OCI-LY7 (cell line): ENCODE measurements at places on chromosomes 6 and 20.

GRCh38 chr6:129262661-129263060 is 379.7 kb downstream of the LAMA2 start:
- no peak for DNase-seq

DNA sequence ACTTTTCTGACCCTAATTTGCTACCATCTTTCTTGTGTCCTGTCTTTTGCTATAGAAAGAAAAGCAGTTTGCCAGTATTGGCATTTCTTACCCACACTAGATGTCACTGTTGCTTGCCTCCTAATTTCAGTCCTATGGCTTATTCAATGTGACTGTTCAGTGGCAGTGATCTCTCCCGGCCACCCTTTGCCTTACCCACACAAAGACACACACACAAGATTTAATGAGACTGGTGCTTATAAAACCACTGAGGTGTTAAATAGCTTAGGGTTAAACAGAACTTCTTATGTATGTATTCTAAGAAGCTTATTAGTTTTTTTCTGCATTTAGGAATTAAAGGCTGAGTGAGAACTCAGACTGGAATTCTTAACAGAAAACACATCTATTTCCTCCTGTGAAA is 233.6 kb upstream of the ASCC3 start:
- peak; percentile 19 for DNase-seq

DNA sequence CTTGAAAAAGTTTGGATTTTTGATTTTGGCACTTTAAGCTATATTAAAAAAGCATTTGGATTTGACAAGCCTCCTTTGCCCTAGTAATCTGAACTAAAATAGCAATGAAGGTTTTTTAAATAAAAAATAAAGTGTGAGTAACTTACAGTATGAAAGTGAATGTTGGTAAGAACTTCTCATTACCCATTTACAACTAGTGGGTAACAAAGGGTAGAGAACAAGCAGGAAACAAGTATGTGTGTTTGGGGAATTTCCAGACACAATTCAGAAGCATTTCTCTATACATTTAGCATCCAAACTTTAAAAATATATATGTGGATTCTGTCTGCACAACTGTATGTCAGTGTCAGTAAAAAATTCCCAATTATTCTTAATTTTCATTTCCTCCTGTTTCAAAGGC is 2.9 kb downstream of the TMEM30A start:
- no peak for DNase-seq

- no peak for DNase-seq
These were observed 269.0 kb downstream of the COL12A1 start for GRCh38 chr6:74936886-74937285.

- DNase-seq = no peak
These were observed 130.8 kb downstream of the SAMD5 start for GRCh38 chr6:147639279-147639678.

DNA sequence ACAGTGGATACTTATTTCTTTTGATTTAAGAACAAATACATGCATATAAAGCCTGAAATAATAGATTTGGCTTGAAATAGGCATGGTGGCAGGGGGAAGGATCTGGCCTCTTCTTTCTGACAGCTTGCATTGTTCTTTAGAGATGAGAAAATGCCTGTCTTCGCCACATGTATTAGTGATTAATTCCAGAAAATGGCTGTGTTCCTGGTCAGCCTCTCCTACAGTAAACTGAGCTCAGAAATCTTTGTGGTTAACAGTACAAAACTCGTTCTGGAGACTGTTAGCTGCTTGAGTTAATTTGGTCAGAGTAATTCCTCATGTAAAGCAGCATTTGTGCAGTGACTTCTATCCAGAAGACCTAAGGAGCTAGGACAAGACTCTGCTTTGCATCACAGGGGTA is 151.5 kb downstream of the EYA4 start:
- no peak for DNase-seq

- peak; percentile 49 for DNase-seq
These were observed 28.8 kb downstream of the RWDD2A start for GRCh38 chr6:83221889-83222479.

- DNase-seq = no peak
These were observed 80.0 kb upstream of the TNFAIP3 start for GRCh38 chr6:137787016-137787415.

- no peak for DNase-seq
These were observed 1071.1 kb upstream of the CITED2 start for GRCh38 chr6:140445474-140446004.

GRCh38 chr6:131574133-131574532 is 1.1 kb downstream of the ARG1 start:
- no peak for DNase-seq

- DNase-seq = no peak
These were observed 165.4 kb downstream of the SYNDIG1 start for GRCh38 chr20:24634855-24635254.

DNA sequence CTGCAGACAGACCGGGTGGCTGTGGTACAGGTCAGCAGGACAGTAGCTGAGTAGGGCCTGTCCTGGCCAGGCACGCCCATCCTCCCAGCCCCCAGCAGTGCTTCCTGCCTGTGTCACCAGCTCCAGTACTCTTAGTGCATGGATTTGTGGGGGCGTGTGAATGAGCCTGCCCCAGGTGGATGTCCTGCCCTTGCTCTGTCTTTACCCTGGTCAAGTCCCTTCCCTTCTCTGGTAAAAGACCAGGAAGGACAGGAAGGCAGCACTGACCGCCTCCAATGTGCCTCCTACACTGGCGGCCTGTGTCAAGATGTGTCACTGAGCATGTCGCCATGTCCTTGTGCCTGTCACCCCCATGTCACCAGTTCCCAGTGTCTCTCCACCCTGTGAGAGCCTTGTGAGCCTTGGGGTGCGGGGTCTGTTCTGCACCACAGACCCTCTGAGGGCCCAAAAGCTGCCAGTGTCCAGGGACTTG is 11.9 kb downstream of the TEAD3 start:
- DNase-seq = no peak

DNA sequence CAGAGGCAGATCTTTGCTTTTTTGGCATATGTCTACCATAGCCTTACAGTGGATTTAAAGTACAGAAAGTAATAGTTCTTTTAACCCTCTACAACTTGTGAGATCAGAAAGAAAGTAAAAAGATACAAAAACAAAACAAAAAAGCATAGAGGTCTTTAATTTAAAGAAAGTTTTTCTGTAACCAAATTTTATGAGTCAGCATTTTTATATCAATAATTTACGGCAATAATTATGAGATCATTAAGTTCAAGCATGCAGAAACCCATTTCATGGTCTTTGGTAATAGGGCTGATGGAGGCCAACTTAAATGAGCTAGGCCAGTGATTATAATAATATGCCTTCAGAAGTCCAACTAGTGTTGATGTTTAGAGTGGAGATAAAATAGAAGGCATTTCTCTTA is 145.9 kb downstream of the AIG1 start:
- no peak for DNase-seq

GRCh38 chr6:150535151-150535804 is 64.4 kb upstream of the PLEKHG1 start:
- no peak for DNase-seq

DNA sequence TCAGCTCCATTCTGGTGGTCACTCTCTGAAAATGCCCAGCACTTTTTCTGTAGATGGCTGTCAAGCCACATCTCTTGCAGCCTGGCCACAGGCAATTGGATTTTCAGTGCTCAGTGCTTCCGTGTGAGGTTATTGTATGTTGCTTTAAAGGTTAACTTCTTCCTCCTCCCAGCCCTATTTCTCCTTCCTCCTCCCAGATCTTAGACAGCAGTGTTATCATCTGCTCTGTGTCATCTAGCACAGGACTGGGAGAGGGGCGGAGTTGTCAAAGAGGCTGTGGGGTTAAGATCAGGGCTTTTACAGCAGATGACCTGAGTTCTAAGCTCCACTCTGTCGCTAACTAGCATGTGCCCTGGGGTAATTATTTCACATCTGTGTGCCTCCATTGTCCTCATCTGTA is 129.0 kb downstream of the PHACTR3 start:
- no peak for DNase-seq

- DNase-seq = no peak
These were observed 146.9 kb downstream of the PDE10A start for GRCh38 chr6:165515963-165516624.

- no peak for DNase-seq
These were observed 63.4 kb upstream of the MRPS10 start for GRCh38 chr6:42280966-42281533.

GRCh38 chr6:158538741-158539140 is 21.1 kb upstream of the TMEM181 start:
- DNase-seq = no peak

- no peak for DNase-seq
These were observed 751.5 kb downstream of the EPHA7 start for GRCh38 chr6:92667843-92668242.

- DNase-seq = peak; percentile 51
These were observed 28.8 kb downstream of the FAM8A1 start for GRCh38 chr6:17628873-17629272.

DNA sequence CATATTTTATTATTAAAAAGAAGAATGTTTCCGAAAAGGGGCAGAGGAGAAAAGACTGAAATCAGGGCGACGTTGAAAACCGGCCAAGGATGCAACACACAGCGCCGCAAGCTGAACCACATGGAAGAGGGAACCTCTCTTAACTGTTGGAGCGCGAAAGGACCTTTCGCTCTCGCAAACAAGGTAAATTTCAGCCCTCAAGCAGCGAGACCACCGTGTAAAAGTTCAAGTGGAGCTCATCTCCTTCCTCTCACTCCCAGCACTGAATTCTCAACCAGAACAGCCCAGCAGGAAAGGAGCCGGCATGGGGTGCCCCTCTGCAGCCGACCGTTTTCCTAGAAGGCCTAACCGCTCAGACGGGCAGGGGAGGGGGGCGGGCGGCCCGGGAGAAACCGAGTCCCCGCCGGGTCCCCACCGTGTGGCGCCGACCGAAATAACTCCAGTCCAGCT is 621 bp downstream of the GPR63 start:
- no peak for DNase-seq

GRCh38 chr20:24813080-24813479 is 136.0 kb upstream of the CST7 start:
- DNase-seq = no peak

DNA sequence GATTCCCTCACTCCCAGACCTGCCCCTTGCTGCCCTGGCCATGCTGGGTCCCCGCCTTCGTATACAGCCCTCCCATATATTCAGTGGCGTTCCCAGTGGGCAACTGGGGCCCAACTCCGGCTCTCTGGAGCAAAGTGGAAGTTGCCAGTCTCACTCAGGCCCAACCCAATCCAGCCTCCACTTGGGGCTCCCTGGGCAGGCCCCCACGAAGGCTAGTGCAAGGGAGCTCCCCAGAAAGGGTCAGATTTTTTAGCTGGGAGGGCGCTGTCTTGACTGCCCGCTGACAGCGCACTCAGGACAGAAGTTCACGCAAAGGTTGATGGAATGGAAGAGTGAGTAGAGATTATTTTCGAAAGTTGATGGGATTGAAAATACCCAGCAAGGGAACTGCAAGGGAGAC is 5.9 kb downstream of the TP53TG5 start:
- no peak for DNase-seq

DNA sequence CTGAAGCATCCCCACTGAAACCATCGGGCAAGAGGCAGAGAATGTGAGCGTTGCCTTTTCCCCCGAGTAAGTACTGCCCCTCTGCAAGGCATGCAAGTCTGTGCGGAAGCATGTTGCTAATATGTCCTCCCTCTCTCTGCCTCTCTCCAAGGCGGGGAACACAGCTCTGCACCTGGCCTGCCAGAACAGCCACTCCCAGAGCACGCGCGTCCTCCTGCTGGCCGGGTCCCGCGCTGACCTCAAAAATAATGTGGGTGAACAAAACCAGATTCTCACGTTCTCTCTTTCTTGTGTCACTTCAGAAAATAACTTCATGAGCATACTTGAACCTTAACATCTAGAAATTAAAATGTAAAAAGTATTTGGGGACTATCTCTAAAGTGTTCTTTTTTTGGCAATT is 26.4 kb downstream of the LYRM2 start:
- no peak for DNase-seq

DNA sequence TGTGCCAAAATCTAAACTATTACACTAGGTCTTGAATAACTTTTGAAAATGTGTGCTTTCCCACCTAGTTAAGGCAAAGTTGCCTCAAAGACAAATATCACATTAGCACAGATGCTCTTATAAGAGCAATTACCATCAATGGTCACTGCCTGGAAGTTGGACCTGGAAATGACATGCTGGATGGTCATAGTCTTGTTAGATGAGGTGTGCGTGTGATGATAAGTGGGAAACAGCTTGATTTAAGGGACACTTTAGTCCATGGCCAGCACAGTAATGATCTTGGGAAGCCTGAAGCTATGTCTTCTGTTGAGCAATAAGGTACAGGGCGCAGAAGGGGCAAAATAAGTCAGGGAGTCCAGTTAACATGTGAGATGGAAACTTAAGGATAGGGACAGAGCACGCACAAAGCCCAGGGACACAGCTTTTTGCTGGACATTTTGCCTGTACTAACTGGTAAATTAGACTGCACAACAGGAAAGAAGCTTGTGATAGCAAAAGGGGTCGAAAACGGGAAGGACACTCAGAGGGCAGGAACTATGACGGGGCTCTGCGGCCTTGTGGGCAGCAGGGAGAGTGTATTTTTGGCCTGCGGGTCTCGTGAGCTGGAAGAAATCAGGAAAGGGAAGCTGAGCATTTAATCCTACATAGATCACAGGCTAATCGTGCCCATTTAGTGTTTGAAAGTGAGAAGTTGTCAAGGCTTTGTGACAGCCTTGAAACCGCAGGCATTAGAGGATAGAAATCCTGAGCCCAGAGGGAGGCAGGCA is 66.7 kb upstream of the BMP2 start:
- no peak for DNase-seq

GRCh38 chr6:3745566-3746118 is 5.9 kb downstream of the PXDC1 start:
- DNase-seq = no peak

- peak; percentile 31 for DNase-seq
These were observed 28.2 kb downstream of the NDRG3 start for GRCh38 chr20:36717657-36718056.

- no peak for DNase-seq
These were observed 45.5 kb upstream of the SUPT3H start for GRCh38 chr6:45423111-45423823.

- no peak for DNase-seq
These were observed 101.8 kb downstream of the KLHL32 start for GRCh38 chr6:97026298-97026697.

DNA sequence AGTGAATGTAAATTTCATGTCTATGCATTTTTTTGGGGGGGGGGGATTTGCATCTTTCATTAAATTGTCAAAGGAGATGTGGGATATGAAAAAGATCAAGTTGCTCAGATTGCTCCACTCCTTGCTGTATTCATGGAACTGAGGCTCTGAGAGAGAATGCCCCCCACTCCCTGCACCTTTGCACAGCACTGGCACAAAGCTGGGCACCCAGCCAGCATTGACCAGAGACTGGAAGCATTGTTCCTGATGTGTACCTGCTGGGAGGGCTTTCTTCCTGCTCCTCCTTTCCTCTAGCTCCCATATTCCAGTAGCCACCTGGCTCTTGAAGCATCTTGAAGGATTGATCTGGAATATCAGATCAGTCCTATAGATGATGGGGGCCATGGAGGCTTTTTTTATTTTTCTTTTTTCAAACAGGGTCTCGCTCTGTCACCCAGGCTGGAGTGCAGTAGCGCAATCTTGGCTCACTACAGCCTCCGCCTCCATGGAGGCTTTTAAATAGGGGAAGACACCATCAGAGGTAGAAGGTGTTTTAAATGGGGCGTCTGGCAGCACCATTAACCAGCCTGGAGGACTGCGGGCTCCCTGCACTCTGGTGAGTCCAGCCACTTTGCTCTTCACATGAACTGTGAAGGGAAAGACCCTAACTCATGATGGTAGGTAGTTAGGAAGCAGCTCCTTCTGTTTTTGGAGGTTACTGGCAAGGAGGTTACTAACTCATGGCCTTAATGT is 10.9 kb downstream of the DUSP15 start:
- no peak for DNase-seq
